ENCODE measurements at places on chromosomes 6 and 20.
A peak's percentile ranks its signal among the peaks of the same experiment; 100 is the strongest.

DNA sequence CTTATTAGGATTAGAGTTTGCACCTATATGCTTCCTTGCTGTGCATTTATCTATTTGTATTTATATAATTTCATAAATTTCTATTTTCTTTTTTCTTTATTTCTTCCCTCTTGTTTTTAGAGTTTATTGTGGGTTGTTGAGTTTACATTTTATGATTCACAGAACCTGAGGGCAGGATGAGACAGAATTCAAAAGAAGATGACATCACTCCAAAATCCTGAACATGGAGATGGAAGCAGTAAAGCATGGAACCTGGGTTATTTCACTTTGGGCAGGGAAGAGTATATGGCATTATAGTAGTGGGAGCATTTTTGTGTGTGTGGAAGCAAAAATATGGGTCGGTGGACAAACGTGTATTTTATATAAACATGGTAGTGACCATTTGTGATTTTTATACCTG is 157.5 kb downstream of the RFX6 start:
- DNase-seq: no peak

- DNase-seq: peak; percentile 18
These were observed 14.4 kb downstream of the PPP1R3G start for GRCh38 chr6:5099537-5099936.

DNA sequence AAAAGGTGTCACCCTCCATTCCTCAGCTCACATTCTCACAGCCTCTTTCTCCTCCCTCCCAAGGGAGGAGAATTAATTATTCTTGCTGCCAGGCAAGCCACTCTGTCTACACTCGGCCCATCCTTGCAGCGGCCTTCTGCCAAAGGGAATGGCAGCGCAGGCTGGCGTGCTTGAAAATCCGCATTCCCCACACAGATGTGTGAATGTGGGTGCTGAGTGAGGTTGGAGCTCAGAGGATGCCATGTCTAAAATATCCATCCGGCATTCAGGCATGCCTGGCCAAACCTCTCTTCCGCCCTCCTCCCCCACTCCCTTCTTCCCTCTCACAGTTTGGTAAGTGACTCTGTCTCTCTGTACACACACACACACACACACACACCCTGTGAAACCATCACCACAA is 27.7 kb downstream of the PNPLA1 start:
- no peak for DNase-seq

DNA sequence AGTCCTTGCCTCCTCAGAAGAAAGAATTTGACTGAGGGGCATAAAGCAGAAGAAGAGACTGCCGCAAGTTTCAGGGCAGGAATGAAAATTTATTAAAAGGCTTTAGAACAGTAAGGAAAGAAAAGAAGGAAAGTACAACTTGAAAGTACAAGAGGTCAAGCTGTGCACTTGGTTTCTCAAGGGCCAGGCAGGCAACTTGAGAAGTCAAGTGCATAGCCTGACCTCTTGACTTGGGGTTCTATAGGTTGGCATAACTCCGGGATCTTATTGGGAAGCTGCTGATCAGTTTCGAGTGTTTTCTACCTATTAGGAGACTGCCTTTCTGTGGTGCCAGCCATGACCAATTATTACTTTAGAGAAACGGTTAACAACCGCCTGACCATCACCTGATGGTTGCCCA is 237.0 kb upstream of the RGS17 start:
- DNase-seq: no peak

- DNase-seq: no peak
These were observed 49.1 kb downstream of the PLAGL1 start for GRCh38 chr6:143958839-143959399.
